ENCODE measurements at places on chromosomes 5 and 9.

GRCh38 chr9:113598883-113599282 lies 135.4 kb downstream of the RGS3 start:
- no peak for DNase-seq

- DNase-seq: no peak
These were observed 18.7 kb downstream of the RMI1 start for GRCh38 chr9:83999141-83999918.

GRCh38 chr5:149466457-149466972 lies 84.7 kb downstream of the CSNK1A1 start:
- no peak for DNase-seq

DNA sequence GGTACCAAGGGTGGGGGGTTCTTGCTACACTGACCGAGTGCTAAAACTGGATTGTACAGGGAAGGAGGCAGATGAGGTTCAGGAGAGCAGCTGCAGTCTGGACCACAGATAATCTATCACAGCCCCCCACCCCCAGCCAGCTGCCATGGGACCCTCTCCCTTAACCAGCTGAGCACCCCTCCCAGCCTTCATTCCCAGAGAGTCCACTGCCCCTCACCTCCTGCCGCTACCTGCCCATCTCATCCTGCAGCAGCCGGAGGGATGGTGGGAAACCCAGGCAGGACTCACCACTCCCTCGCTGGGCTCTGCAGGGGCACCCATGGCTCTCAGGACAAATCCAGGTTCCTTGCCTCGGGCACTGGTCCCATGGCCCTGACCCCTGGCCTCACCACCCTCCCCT lies 66.7 kb downstream of the MRPL36 start:
- DNase-seq: no peak

- DNase-seq: no peak
These were observed 230.4 kb upstream of the PUM3 start for GRCh38 chr9:3074247-3074646.

DNA sequence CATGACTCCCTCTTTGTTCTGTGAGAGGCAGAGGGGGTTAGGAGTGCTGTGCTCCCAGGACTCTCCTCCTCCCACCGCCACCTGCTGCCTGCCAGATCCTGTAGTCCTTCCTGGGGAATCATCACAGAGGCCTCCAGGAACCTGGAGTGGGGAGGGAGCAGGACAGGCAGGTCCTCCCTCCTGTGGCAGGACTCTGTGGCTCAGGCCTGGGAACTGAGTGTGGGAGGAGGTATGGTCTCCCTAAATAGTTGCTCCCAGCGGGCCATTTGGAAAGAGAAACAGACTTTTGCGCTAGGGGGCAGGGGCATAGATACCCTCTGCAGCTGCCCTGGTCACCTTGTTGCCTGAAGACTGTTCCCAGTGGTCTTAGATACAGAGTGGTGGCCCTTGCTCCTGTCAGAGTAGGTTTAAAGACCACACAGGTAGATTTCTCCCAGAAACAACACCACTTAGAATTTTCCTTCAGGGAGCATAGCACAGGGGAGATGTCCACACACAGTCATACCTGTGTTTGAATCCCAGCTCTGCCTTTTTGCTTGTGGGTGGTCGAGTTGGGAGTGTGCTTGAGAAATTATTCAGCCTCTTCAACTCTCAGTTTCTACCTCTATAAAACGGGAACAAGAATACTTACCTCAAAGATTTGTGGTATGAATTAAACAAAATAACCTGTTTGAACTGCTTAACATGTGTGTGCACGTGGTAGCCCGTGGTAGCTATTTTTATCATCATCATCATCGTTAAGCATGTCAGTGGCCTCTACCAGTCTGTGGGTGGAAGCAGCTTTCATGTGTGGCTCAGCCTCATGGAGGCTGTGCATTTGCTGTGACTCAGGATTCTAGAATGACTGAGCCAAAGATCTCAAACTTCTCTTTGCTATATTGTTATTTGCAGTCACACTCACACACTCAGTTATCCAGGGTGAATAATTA lies 55.8 kb downstream of the SLC22A5 start:
- no peak for DNase-seq

- peak; percentile 98 for DNase-seq
These were observed 473.6 kb upstream of the TNC start for GRCh38 chr9:115591584-115591984.

GRCh38 chr5:174056064-174056847 lies 10.8 kb downstream of the NSG2 start:
- no peak for DNase-seq

DNA sequence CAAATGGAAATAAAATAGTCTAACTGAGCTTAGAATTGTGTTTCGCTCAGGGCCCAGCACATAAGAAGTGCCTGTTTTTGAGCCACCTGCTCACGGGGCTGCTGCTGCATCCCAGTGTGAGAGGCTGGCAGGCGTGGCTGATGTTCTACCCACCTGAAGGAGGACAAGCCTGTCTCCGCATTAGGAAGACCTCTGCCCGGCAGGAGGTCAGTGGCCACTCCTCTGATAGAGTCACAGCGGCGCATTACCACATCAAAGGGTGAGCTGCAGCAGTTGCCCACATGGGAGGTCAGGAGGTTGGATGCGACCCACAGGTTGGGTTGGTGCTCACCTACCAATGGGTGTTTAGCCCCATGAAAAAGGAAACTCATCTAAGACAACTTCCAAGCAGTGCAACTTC lies 3.7 kb upstream of the SLC6A7 start:
- DNase-seq: no peak

DNA sequence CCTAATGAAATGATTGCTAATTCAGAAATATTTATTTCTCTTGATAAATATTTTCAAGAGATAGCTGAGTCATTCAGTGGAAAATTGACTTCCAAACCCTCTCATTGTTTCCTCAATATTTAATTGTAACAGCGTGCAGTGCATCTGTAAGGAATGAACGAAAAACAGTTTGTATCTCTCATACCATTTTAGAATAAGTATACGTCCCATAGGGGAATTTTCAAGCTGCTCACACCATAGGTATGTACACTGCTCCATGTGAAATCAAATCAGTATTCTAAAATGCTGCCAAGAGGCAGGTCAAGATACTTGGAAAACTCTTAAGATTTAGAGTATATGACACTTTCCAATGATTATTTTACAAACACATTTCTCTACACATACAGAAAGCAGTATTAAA lies 202.2 kb downstream of the ARL15 start:
- no peak for DNase-seq

DNA sequence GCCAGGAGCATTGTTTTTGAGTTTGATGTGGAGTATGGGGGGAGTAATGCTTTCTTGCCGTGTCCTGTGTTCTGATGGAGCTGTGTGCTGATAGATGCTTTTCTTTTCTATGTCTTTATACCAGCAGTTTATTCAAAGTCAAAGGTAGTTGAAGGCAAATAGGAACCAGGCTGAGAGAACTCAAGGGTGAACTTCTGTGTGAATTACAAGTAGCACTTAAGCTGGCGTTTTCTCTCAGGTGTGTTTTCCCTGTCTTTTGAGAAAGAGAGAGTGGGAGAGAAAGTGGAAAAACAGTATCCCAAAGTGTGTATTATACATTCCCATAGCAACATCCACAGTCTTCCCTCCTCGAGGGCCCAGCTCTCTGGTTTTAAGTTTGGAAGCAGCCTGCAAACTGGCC lies 1.5 kb downstream of the TNFAIP8 start:
- DNase-seq: no peak

GRCh38 chr9:87516222-87516925 lies 18.7 kb downstream of the DAPK1 start:
- no peak for DNase-seq

- DNase-seq: no peak
These were observed 11.7 kb downstream of the TXN start for GRCh38 chr9:110244616-110245015.

DNA sequence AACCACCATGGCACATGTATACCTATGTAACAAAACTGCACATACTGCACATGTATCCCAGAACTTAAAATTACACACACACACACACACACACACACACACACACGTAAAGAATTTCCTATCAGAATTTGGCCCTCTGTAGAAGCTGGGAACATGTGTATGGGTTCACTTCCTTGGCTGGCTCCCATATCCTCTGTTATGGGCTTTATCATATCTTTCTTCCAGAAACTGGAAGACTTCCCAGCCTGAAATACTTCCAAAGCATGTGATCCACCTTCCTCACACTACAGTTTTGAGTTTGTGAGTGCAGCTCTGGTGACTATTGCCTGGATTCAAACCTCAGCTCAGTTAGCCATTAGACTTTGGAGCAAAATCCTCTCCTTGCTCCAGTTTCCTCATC lies 78.6 kb upstream of the GDNF start:
- DNase-seq: no peak

DNA sequence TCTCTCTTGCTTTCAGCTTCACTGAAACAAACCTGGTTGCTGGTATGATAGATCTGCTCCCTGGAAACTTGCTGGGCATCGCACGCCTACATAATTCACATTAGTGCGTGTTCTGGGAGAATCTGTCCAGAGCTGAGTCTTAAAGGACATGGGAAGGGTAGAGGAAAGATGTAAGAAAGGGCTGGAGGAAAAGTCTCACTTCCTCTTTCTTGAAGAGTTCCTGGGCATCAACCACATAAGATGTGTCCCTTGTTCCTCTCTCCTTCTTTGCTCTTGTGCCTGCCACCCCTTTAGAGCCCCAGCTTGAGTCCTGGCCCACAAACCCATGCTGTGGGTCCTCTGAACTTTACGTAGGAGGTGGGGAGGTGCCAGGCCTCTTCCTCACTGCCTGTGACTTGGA lies 205.3 kb upstream of the PANK3 start:
- no peak for DNase-seq

DNA sequence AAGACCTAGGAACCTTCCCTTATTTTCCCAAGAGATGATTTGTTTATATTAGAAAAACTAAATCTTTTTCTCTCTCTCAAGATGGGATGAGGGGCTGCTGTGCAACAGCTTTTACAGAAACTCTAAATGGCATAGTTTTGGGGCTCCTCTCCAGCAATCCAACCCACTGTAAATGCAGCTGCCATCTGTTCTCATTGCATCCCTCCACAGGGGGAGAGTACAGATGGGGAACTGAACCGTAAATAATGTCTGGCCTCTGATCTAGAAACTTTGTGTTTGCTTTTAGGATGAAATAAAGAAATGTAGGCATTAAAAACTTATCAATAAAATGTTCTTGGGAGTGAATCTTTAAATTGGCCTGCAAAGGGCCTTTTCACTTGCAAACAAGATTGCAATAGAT lies 291.4 kb downstream of the MCTP1 start:
- DNase-seq: no peak

GRCh38 chr5:33795496-33795895 lies 96.3 kb downstream of the ADAMTS12 start:
- DNase-seq: no peak

DNA sequence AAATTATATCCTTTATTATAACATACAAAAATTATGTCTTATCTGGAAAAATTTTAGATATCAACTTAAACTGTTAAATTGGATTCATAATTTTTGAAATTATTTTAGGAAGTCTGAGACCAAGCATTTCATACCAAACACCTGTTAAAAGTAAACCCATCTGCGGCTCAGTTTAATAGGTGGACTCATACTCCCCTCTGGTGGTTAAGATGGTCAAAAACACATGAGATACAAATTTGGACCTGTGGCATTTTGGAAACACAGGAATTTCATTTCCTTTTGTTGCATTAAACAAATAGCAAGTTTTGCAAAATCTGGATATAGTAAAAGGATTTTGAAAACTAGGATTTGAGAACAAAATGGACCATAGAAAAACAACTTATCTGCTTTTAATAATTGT lies 53.7 kb downstream of the RGMB start:
- peak; percentile 29 for DNase-seq

DNA sequence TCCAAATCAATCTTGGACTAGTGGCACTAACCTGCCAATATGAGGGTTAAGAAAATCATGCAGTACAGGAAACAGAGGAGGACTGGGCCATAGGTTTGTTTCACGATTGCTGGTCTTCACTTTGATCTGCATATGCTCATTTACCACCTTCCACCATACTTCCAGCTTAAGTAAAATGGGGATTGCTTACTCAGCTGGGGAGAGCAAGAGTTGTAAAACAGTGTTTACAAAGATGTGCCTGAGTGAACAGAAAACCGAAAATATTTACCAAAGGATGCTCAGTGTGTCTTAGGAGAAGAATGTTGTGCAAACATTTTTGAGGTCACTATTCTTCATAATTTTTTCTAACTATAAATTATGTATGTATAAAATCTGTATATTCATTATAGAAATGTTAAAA lies 65.1 kb upstream of the DNAH5 start:
- no peak for DNase-seq

- DNase-seq: no peak
These were observed 77.8 kb downstream of the ERBIN start for GRCh38 chr5:66004216-66004615.

DNA sequence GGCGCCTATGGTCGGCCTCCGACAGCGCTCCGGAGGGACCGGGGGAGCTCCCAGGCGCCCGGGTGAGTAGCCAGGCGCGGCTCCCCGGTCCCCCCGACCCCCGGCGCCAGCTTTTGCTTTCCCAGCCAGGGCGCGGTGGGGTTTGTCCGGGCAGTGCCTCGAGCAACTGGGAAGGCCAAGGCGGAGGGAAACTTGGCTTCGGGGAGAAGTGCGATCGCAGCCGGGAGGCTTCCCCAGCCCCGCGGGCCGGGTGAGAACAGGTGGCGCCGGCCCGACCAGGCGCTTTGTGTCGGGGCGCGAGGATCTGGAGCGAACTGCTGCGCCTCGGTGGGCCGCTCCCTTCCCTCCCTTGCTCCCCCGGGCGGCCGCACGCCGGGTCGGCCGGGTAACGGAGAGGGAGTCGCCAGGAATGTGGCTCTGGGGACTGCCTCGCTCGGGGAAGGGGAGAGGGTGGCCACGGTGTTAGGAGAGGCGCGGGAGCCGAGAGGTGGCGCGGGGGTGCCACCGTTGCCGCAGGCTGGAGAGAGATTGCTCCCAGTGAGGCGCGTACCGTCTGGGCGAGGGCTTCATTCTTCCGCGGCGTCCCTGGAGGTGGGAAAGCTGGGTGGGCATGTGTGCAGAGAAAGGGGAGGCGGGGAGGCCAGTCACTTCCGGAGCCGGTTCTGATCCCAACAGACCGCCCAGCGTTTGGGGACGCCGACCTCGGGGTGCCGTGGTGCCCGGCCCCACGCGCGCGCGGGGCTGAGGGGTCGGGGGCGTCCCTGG lies 561 bp downstream of the DAPK1 start:
- DNase-seq: no peak

- DNase-seq: no peak
These were observed 302.4 kb upstream of the PANK3 start for GRCh38 chr5:168881427-168882149.

DNA sequence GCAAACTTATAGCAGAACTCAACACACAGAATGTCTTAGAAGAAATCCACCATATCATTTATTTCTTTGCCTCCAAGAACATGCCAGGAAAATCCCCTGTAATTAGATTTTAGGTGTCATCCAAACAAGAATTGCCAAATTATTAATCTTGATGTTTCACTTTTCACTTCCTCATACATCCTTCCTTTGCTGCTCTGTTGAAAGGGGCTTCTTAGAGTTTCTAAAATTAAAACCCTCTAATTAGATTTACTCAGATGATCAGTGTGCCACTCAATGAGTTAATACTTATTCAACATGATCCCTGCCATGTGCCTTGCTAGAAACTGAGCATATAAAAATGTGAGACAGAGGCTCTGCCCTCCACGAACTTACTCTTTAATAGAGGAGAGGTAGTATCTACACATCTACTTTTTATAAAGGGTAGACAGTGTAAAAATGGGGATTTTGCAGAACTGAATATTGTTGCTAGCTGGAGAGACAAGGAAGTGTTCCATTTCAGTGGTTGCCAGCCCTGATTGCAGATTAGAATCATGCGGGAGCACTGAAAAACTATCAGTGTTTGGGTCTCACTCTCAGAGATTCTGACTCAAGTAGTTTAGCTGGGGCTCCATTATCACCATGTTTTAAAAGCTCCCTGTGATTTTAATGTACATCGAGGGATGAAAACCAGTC lies 498.4 kb downstream of the TLE4 start:
- no peak for DNase-seq

GRCh38 chr5:68479524-68479923 lies 264.0 kb downstream of the PIK3R1 start:
- DNase-seq: no peak

All from GM04504 (cell line).